ENCODE measurements at places on chromosomes 12 and 14.

DNA sequence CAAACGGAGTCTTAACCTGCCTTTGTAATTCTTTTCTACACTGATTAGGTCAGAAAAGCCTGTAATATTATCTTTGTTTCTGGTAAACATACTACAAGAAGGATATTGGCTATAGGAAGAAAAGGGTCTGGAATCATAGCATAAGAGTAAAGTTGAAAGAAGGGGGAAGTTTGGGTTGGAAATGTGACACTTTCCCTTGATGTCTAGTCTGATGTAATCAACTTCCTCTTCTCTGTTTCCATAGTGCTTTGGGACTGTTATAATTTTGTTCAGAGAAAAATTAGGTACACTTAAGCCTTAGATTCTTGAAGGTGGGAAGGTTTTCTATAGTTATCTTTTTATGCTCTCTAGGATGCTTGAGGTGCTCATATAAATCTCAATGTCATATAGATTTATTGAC lies 322.2 kb downstream of the AEBP2 start:
- DNase-seq, result no peak

DNA sequence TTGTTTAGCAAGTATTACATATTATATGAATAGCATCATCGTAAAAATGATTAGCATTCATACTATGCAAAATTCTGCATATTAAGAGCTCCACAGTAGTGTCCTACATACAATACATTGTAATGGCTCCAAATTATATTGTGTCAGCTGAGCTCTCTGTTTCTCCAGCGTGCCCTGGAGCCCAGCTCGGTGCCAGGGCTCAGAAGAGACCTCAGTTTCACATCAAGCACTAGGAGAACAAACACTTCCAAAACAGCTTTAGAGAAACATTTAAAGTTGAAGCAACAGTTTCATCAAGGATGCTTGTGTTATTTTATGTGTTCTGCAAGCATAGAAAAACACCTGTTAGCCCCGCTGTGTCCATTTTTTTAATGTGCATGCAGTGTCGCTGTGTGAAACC lies 456.9 kb downstream of the EGLN3 start:
- DNase-seq, result no peak

- no peak for DNase-seq
Measured at GRCh38 chr14:74324931-74325361, 22.2 kb upstream of the ABCD4 start.

- DNase-seq, result no peak
Measured at GRCh38 chr14:103819503-103820307, 27.7 kb downstream of the PPP1R13B start.

DNA sequence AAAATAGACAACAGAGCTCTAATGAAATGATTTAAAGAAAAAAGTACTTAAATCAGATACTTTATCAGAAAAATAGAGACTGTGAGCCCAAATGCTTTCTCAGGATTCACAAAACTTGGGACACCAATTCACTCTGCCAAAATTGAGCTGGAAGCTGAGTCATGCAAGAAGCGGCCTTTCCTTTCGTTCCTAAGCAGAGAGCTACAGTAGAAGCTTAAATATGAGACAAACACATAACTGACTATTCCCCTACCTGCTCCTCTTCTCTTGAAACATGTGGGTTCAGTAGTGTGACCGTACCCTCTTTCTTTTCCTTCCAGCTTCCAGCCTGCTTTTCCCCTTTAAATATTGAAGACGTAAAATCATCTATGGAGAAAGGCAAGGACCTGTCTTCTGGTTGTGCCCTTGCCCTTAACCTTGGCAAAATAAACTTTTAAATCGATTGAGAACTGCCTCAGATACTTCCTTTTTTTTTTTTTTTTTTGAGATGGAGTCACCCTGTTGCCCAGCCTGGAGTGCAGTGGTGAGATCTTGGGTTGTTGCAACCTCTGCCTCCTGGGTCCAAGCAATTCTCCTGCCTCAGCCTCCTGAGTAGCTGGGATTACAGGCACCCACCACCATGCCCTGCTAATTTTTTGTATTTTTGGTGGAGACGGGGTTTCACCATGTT lies 4.4 kb upstream of the SDS start:
- no peak for DNase-seq

DNA sequence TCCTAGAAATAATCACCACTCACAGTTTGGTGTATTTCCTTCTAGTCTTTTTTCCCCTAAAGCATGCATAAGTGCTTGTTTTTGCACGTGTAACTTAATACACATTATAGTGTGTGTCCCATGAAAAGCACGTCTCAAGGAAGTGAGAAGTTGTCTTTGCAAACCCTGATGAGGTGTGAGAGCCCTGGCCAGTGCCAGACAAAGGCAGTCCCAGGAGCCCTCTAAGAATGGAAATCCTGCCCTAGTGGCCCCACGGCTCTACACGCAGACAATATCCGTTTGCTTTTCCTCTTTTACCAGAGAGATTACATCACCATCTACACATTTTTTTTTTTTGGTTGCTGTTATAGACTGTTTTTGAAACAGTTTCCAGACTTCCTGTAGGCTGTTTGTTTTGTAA lies 85.5 kb upstream of the FZD10 start:
- no peak for DNase-seq

DNA sequence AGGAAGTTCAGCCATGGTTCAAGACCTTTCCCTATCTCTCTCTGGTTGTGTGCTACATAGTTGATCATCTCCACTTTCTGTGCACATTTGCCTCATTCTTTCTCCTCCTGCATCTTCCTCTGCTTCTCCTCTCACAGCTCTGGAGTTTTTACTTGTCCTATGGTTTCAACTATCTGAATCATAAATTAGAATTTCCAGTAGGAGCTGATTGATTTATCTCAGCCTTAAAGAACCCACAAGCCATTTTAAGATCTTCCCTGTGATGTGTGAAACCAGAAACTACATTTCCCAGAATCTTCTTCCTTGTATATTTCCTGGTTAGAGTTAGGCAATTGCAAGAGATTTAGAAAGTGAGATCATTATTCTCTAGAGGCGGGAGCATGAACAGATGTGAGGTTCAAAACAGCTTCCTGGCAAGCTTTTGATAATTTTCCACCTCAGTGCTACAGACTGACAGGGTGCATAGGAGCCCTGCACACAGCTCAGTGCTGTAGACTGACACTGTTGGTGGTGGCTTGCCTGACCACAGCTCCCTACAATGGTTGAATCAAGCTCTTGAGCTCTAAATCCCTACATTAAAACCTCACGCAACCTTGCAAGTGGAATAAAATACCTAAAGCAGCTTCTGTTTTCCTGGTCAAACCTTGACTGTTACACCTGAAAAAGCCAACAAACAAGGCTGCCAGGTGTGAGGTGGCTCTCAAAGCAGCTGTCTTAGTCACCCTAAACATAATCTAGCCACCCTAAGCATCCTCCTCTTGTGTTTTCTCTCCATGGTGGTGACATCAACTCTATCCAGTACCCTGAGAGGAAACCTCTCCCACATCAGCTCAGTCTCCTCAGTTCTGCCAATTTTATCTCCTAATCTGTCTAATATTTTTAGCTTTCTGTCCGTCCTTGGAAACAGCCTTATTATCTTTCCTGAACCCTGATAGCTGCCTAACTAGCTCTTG lies 21.5 kb upstream of the IFNG start:
- DNase-seq, result no peak

DNA sequence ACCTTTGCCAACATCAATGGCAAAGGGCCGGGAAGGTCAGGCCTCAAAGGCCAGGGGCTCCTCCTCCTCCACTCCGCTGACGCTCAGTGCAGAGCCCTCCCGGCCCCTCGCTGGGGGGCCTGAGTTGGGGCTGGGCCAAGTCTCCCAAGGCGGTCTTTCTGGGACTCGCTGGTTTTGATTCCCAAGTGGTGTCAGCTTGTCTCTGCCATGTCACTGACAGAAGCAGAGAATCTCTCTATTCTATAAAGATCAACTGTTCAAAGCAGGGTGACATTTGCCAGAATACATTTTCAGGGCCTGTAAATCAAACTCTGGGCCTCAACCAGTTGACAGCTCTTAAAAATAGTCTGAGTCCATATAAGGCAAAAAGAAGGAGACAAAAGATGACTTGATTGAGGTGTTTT lies 75.9 kb downstream of the CCDC88C start:
- no peak for DNase-seq

GRCh38 chr12:15356951-15357364 lies 34.6 kb downstream of the PTPRO start:
- DNase-seq, result no peak

- no peak for DNase-seq
Measured at GRCh38 chr14:102891556-102891955, 30.9 kb upstream of the AMN start.

GRCh38 chr12:47396902-47397663 lies 308.7 kb downstream of the RPAP3 start:
- DNase-seq, result no peak

- no peak for DNase-seq
Measured at GRCh38 chr12:27667540-27667939, 28.7 kb upstream of the REP15 start.

DNA sequence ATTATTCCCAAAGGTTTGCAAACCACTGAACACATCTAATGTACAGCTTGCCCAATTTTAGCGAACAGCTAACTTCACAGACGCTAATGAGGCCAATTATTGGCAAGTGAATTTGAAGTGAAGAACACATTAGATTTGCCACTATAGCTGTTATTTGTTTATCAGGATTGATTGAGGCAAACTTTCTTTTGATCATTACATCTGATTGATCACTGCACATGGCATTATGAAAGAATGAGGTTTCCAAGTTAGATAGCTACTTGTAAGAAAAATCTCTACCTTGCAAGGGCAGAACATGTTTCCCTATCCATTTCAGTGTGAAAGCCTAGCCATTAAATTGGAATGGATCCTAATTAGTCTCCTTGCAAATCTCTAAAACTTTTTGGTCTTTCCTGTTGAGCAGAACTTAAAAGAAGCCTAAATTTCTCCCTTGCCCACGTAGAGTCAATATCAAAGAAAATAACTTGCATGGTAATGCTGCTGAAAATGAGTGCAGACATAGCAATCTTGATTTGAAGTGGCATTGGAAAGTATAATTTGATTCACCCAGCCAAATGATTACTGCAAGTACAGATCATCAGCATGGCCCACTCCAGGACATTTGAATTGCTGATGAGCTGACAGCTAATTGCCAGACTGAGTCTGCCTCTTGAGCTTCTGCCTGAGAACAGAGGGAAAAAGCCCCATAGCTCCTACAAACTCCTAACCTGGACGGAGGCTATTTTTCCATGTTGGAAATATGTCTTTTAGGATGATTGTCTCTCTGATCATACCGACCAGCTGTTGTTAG lies 98.6 kb downstream of the TPH2 start:
- no peak for DNase-seq

All from C1 segment of cervical spinal cord (tissue), 14 donors.